ENCODE measurements at places on chromosomes 13 and 19. TPM values are rescaled to one million over a fixed set of nuclear protein-coding genes. Genes with fewer than 3 reads are reported as not detected.

DNA sequence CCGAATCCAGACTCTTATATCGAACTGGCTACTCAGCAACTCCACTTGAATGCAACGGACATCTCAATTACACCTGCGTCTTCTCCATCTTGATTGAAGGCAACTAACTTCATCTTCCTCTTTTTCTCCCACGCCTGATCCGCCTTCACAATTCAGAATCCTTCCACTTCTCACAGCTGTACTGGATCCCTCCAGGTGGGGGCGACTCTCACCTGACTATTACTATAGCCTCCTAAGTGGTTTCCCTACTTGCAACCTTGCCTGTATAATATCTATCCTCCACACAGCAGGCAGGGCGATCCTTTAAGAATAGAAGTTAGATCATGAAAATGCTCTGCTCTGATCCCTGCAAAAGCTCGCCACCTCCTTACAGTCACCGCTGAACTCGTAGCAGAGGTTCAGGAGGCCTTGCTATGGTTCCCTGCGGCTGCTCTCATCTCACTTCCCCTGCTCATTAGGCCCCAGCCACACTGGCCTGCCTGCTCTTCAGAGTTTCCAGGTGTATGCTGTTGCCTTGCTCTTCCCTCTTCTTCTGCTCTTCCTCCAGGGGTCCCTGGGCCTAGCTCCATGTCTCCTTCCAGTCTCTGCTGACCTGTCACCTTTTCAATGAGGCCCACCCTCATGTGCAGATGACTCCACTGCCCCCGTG lies 31.9 kb downstream of the RFXAP start:
- no peak for DNase-seq

TINCR gene
- total RNA-seq, result 0.75 TPM

FAM216B gene
- not detected for total RNA-seq

CACNG6 gene
- total RNA-seq, result not detected

DNA sequence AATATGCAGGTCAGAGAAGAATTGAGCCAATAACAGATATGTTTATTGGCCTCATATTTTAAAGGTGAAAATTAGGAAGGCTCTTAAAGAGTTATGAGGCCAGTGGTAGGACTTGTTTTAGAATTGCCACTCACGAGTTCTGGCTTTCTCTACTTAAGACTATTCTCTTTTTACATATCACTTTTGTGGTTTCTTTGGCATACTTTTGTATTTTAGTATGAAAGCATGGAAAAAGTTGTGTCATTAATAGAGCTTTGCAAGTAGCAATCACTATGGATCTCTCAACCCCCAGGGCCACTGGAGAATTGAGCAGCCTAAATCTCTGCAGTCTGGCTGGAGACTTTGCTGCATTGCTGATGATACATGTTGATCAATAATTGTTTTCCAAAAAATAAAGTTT lies 64.6 kb upstream of the SOX21 start:
- no peak for DNase-seq

ZGLP1 gene
- total RNA-seq, result 3.5 TPM

DNA sequence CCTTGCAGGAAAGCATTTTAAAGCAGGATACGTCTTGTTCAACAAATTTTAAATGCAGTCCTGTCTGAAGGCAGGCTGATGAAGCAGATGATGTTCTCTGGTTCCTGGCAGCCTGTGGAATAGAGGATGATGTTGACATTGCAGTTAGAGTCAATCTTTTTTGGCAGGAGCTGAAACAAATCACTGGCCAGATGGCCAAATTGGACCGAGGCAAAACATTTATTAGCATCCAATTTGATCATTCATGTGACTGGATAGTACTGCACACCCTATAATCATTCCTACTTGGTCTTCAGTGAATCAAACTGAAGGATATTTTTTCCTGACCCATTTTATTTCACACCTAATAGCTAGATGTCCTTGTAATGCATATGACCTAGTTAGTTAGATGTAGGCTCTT lies 172.2 kb upstream of the SLC10A2 start:
- DNase-seq, result no peak

DNA sequence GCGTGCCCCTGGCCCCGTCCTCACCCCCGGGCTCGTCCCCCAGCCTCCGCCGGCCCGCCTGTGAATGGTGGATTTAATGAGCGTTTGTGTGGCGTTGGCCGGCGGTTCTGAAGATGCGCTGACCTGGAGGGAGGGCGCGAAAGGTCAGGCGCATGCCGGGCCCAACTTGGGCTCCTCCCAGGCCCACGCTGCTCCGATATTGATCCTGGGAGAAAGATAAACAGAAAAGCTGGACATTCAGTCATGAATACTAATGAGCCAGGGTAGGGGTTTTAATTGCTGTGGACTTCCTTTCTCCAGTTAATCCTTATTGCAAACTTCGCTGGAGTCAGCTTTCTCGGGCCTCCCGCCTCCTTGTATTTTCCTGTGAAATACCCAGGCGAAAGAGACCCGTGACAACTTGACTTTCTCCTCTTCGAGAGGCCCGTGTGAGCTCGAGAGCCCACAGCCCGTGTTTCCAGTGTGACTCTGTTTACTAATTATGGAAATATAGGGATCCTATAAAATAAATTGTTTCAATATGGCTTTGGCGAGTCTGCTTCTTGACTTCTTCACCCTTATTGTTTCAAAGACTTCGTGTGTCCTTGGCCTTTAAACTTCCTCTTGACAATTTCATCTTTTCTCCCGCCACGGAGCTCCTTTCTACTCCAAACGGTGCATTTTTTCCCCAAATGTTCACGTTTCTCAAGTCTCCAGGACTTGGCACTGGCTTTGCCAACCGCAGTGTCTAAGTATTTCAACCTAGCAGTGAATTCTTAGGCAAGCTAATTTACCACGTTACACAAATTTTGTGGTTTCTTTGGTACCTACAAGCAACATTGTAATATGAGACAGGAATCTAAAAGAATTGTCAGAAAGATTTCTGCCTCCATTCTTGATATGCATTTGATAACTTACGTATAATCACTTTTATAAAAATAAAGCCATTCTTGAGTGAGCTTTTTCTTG lies 10.5 kb downstream of the ZIC2 start:
- DNase-seq, result no peak

GRCh38 chr13:60617991-60618733 lies 221.1 kb downstream of the TDRD3 start:
- no peak for DNase-seq

GRCh38 chr19:1438933-1439354 lies 748 bp downstream of the RPS15 start:
- no peak for DNase-seq

- no peak for DNase-seq
These were observed 442.3 kb downstream of the FGF9 start for GRCh38 chr13:22112956-22113745.

DNA sequence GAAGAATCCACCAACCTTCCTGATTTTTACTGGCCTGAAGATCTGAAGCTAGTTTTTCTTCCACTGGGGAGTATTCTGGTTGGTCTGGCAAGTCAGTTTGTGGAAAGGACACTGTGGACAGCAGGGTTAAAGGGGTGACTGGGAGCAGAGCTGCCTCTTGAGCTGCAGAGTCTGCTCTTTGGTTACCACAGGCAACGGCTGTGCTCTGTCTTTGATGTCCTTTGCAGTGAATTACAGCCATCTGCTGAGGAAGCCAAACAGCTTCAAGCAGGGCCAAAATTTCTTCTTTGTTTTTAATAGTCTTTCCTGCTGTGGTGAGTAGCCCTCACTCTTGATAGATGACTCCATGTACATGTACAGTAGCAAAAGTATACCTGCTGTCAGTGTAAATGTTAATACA lies 75.7 kb downstream of the ZNF100 start:
- DNase-seq, result no peak

DNA sequence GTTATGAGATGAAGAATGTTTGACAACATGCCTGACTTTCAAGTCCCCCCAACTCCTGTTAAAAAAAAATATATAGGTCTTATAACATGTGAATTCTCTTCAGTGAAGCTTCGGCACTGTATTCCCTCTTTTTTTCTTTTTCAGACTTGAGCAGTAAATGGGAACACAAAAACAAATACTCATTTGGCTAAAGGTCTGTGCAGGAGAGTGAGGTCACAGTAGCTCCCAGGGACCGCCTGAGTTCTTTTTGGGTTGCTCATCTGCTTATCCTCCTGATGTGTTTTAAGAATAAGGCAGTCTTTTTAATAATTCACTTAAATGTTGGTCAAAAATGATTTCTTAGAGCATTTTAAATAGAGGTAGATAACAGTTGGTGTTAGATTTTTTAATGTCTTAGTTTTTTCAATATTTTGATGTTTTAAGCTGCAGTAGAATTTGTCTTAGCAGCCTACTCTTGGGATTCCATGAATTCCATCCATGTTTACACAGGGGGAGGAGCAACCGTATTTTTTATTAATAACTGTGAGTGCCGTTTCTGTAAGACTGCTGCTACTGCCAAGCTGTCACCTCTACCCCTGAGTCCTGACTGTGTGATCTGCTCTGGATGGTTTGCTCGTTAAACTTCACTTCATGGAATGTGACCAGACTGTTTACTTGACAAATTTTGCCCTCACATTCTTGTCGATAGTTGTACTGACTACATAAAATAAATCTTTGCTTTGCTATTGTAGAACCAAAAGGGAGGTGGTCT lies 14.9 kb downstream of the HNRNPM start:
- DNase-seq, result no peak

DNA sequence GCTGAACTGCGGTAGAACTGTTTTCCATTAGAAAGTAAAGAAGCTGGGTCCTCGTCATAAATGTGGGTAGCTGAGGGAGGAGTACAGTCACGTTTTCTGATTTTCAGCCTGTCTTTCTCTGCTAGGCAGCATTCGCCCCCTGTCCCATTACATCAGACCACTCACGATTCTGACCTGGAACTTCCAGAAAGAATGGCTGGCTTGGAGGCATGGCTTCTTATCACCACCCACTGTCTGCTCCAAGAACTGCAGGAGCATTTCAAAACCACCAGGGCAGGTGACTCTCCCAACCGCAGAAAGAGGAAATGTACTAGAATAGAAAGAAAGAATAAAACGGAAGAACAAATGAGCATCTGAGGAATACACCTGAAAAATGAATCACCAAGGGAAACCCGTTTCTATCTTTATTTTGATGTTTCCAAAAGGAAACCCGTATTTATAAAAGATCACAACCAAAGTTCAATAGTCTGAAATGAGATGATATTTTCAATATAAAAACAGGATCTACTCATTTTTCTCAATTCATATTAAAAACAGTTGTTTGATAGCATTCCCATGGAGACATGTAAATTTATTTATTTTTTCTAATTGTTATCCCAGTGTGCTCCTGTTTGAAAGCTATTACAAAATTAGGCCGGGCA lies 22.1 kb upstream of the POMP start:
- DNase-seq, result peak; percentile 37

DNA sequence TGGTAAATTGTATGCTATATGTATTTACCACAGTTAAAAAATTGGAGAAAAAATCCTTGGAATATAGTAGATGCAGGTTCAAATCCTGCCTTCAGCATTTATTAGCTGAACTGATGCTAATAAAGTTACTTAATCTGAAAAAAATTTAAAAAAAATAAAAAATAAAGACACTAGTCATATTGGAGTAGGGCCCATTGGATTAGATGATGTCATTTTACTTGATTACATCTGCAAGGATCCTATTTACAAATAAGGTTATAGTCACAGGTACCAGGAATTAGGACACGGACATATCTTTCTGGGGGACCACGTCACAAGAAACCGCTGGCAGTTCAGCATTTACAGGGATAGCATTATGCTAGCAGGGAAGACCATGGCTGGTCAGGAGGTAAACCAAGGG lies 6.2 kb downstream of the ZNF555 start:
- DNase-seq, result no peak

HRC gene
- not detected for total RNA-seq

OR10H1 gene
- not detected for total RNA-seq

RASIP1 gene
- 0.88 TPM for total RNA-seq

FAM174C gene
- total RNA-seq, result 128 TPM

DNA sequence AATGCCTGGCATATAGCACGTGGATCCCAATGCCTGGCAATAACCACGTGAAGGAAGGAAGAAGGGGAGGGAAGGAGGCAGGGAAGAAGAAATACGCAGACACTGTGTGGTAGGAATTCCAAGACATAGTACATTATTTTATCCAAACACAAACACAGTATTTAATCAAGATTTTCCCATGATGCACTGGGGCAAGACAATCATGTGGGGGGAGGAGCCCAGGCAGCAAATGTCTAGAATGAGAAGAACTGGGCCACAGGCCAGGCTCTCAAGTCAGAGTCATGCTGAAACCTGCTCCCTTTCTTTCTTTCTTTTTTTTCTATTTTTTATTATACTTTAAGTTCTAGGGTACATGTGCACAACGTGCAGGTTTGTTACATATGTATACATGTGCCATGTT lies 717.9 kb downstream of the UQCRFS1 start:
- DNase-seq, result no peak

ZNF136 gene
- total RNA-seq, result 10.1 TPM

DNA sequence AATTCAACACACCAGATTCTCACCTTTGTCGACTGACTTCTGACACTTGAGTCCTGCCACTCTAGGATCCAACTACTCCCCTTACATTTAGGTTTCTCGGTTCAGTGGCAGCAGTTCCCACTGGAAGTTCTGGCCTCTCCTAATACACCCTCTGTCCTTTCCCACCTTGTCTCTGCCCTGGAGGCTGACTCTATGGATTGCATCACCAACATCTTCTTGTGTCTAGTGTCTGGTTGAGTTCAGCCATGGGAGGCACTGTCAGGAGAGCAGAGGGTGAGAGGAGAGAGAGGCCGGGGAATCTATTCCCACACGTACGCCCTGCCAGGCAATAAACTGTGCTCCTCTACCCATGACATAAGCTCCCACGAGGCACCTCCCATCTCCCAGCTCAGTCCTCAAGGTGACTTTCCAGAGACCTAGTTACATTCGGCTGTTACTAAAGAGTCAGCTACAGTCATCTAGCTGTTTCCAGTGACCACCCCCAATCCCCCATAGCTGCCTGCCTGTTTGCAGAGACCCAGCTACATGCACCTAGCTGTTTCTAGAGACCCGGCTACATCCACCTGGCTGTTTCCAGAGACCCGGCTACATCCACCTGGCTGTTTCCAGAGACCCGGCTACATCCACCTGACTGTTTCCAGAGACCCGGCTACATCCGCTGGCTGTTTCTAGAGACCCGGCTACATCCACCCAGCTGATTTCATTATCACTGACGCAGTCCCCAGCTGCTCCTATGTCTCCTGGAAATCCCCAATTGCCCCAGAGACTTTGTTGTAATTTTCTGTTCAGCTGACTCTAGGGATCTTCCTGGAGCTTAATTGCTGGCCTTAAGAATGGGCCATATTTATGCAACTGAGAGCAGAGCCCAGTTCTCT lies 8.1 kb upstream of the LILRB4 start:
- DNase-seq, result no peak

All from activated T-helper 1 cell treated with anti-CD3 and anti-CD28 coated beads, Interleukin-12 subunit alpha, Interleukin-12 subunit beta, Interleukin-2, Interleukin-4 antibody, amounts not matched to agents 30 ng/mL and 10 ng/mL and 1 ng/mL, durations not matched to agents 14 hours and 24 hours and 36 hours (primary cell).